Gastrocnemius medialis (tissue), 4 donors: ENCODE measurements at places on chromosomes 3 and 15. TPM values are rescaled to one million over a fixed set of nuclear protein-coding genes. Genes with fewer than 3 reads are reported as not detected.

CCR8 gene
- not detected for total RNA-seq

RAB11A gene
- 142 TPM for total RNA-seq

GABRA5 gene
- total RNA-seq, result not detected

SUSD5 gene
- total RNA-seq, result 0.55 TPM

DNA sequence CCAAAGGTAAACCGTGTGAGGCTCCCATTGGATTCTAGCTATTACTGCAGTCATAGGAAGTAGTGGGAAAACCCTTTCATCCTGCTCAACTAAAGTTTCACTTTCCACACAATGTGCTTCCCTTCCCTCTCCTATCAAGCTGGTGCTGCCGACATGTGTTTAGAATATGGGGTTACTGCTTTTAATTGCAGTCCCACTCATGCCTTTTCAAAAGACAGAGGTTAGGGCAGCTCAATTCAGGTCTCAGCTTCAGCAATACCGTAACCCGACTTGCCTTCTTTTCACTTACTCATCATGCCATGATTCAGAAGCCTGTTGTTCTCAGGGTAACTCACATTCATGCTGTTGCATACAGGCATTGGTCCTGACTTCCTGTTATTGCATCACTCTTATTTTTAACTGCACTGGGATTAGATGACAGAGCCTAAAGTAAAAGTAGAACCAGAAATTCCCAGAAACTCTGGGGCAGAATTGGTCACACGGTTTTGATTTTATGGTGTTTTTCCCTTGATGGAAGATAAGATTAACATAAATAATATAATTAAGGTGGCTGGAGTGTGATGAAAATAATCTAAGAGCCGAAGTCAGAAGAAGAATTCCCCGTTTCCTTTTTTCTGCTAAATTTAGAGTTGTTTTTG is 45.7 kb downstream of the C2CD4B start:
- peak; percentile 36 for DNase-seq

DNA sequence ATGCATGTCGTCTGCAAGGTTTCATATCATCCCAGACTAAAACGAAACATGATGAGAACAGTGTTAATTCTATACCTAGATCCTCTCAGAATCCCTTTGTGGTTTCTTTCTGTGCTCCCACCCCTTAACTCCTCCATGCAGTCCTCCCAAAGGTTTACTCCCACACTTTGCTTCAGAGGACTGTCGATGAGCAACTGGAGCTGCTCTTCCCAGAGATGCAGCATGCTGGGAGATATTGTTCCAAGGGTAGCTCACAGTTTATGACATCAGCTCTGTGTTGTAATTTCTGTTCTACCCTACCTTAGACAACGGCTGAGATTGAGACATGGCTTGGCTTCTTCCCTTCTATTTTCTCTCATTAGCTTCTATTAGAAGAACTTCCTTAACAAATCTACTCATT is 313.0 kb upstream of the COL8A1 start:
- DNase-seq, result no peak

- DNase-seq, result no peak
Observed at GRCh38 chr3:107985496-107985895, 105.3 kb downstream of the CD47 start.

DNA sequence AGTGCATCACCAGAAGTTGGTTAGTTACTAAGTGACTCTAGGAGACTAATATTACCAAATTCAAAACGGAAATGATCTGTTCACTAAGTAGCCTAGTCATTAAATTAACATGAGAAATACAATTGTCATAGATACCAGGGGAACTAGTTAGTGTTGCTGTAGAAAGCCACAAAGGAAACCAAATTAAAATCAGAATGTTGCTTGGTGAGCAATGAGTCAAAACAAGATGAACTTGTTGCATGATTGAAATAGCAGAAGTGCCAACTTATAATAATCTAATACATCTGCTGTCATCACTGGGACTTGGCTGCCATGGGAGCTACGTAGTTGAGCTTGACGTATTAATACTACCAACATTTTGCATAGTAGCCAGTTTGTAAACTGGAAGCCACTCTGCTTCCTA is 458.1 kb downstream of the DIPK2A start:
- DNase-seq, result no peak

GRCh38 chr15:88913017-88913849 is at the start of gene MFGE8:
MFGE8 (minus strand) TSS chr15:88913379; CDS start chr15:88913319, 60 bp downstream.
- DNase-seq, result peak; percentile 74

- DNase-seq, result no peak
Observed at GRCh38 chr15:79572691-79573404, 140.7 kb downstream of the MINAR1 start.

DNA sequence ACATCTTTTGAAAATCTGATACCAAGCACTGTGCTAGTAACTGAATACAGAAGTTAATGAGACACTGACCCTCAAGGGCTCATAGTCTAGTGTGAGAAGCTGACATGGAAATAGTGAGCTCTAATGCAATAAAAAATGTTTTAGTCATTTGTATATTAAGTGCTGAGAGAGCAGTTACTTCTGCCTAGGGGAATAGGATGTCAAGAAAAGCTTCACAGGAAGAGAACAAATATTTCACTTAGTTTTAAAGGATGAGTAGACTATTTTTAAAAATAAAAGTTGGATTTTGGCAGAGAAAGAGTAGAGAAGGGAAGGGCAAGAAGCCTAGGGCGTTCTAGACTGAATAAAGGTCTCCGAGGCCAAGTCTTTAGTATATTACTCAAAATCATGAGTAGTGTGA is 158.4 kb downstream of the ATG7 start:
- no peak for DNase-seq

DNA sequence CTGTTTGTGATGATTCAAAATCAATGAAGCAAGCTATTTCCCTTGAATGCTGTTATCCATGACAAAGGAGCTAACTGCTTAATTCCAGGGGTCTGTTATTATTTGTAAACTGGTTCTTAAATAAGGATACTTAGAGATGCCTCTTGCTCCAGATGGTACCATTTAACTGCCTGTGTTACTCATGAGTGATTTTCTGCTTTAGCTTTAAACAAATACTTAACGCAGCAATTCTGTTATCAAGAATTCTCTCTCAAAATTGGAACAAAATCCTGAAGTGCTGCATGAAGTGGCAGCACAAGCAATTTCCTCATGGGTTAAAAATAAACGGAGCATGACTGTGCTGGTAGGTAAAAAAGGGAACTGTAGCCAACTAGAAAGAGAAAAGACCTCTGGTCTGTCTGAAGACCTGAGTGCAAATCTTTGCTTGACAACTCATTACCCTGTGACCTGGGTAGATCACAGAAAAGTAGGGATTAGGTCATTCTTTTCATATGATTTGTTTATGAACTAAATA is 62.5 kb upstream of the GBE1 start:
- no peak for DNase-seq

DNA sequence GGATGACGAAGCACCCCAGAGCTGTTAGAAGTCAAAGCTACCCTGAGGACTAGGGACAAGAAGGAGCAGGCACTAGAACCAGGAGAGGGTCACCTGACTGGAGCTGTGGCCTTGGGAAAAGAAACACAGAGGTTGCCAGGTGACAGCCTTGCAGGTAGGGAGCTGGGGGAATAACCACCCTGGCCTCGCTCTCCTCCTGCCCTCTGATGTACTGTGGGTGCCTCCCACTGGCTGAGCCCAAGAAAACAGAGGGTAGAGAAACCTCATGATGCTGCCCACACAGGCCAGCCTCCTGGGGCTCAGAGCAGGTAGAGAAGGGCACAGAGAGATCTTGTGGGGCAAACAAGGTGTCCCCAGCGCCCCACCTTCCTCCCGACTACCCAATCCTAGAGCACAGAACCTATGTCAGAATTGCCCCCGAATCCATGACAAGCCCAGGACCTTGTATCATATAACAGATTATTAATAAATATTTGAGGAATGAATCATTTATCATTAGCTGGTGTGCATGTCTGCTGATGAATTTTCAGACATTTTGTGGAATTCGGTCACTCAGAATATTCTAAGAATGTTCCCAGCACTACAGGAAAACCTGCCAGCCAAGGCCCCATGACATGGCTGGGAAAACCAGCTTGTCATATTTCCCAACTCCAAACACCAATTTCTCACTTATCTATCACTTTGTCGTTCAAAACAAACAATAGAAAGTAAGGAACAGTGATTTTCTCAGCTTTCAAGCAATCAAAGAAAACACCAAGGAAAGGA is 59.8 kb upstream of the MEX3B start:
- DNase-seq, result no peak

GRCh38 chr15:60462027-60462426 is 16.9 kb downstream of the ICE2 start:
- no peak for DNase-seq

DNA sequence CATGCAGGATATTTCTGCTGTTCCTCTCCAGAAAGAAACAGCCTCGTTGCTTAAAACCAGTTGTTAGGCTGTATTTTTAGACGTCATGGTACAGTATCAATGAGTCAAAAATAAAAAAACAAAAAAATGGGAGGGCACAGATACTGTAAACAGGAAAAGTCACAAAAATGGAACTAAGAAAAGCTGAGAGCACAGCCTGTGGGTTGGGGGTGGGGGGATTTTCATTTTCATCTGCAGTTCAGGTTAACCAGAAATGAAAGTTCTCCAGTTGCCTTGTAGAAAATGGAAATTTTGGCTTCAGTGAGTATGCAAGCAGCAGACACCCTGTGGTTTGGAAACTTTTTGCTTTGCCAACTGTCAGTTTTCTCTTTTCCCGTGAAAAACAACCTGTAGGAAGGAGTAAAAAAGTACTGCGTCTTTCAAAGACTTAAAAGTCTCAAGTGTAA is 59.0 kb downstream of the FRMD4B start:
- DNase-seq, result no peak

- DNase-seq, result no peak
Observed at GRCh38 chr3:43616034-43616433, 5.8 kb downstream of the ANO10 start.

DNA sequence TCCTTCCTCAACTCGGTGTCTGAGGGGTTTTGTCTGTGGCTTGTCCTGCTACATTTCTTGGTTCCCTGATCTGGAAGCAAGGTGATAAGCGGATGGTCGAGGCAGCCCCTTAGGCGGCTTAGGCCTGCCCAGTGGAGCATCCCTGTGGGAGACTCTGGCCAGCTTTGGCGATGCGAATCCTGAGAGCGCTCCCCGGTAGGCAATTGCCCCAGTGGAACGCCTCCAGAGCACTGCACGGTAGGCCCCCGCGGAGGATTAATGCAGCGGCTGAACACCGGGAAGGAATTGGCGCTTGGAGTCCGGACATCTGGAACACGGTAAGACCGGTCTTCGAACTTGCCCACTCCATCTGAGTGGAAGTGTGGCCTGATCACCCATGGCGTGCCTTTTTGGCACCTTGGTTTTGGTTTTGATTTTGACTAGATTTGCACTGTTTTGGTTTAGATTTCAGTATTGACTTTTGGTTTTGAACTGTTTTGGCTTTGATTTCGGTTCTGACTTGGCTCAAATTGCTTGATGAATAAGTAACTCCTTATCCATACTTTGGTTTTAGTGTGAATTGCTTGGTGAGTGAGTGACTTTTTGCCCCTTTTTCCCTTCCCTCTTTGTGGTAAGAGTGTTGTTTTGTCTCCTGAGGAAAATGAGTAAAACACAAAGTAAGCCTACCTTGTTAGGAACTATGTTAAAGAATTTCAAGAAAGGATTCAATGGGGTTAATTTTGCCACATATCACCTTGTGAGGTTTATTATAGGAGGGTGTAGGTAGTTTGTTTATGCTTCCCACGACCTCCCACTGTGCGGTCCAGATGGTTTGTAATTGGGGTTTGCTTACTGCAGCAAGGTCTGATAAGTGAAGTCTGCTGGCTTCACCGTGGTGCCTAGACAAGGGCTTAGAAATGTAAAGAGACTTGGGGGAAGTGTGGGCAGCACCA is 27.1 kb upstream of the GPR156 start:
- no peak for DNase-seq

GRCh38 chr3:132318451-132318850 is 1.2 kb downstream of the ACP3 start:
- no peak for DNase-seq

- peak; percentile 52 for DNase-seq
Observed at GRCh38 chr15:33584797-33585196, 274.0 kb downstream of the RYR3 start.

GRCh38 chr3:183930086-183930485 is 45.4 kb upstream of the PARL start:
- no peak for DNase-seq

DNA sequence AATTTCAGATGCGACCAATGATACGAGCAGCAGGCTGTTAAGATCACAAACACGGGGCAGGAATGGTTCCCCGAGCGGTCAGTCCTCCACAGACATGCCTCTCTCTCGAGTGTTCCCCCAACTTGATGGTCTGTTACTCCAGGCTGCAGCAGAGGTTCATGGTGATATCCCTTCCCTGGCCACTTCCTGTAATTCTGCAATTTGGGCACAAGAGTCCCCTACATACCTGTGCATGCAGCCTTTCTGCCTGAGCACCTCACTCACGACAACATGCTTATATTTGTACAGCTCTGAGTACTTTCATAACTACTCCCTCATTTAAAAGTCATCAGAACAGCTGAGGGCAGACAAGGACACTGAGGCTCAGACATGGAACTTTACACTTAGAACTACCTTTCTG is 408.1 kb upstream of the NR2F2 start:
- DNase-seq, result no peak

GRCh38 chr15:84982301-84982920 is 755 bp downstream of the PDE8A start:
- no peak for DNase-seq

GRCh38 chr3:32882189-32882588 is 64.4 kb downstream of the TRIM71 start:
- DNase-seq, result no peak

DNA sequence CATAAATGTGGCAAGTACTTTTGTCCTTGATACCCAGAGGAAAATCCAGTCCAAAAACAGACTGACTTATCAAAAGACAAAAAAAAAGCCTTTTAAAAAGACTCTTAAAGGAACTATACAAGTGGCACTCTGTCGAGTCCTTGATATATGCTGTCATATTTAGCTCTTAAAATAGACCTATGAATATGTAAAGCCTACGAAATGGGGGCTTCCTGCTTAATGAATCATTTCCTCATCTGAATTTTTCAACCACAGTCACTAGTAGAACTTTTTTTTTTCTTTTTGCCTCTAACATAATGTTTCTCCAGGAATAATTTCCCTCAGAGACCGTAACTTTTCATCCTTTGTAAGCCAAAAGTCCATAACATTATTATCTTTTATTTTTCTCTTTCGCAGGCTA is 95.8 kb downstream of the P3H2 start:
- no peak for DNase-seq

GRCh38 chr3:51721062-51721745 is 14.3 kb downstream of the GRM2 start:
- no peak for DNase-seq
